ENCODE measurements at places on chromosomes 4 and X.
A peak's percentile ranks its signal among the peaks of the same experiment; 100 is the strongest.

DNA sequence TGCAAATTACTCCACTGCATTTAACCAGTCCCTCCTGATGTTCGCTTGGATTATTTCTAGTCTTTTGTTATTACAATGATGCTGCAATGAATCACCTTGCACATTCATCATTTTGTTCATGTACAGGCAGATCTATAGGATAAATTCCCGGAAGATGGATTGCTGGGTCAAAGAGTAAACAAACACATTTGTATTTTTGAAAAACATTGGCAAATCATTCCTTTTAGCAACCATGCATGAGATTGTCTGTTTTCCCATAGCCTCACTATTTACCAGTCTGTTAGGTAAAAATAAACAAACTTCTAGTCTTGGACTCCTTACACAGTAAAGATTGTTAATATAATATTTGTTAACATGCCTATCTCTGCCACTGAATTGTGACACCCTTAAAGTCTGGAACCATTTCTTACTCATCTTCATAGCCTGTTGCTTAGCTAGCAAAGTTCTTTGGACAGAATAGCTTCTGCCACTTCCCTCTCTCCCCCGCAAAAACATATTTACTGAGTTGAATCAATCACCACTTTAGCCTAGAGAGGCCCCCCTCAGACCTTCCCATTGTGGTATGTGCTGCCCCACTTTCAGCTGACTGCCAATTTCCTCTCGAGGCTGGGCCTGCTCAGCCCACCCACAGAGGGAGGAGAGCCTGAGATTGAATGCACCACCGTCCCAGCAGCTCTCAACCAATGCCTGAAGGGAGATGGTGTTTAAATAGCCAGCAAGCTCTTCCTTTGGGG lies 108.4 kb upstream of the ATXN3L start:
- DNase-seq = peak; percentile 22

DNA sequence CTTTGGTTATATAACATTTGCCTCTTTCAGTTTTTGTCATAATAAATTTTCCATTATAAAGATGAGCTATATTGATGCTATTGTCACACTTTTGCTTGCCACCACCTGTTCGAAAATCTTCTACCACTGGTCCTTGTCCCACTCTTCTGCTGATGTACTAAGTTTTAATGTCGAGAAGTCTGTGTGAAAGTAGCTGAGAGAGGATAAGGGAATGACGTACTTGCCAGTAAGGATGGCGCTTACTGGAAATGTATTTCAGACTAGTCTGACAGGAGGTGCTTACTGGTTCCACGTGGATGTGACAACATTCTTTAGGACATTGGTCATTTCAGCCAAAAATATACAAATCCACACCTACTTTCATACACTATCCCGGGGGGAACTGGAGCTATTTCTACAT lies 132.7 kb upstream of the NR3C2 start:
- DNase-seq = no peak

GRCh38 chrX:98338544-98338943 lies 1454.8 kb downstream of the RPA4 start:
- DNase-seq = no peak

DNA sequence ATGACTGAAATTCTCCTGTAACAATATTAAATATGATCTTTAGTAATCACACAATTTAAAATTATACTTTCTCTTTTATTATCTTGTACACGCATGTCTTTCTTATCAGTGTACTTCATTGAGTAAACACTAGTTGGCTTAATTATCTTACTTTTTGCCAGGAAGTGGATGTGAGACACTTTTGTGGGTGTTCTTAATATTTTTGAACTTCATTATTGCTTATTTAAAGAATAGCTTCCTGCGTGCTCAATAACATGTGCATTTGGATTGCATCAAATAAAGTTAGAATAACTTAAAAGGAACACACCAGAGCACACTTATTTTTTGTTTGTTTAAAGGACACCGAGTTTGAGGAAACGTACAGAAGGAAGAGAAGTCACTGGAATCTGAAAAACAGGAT lies 128.5 kb upstream of the VEGFC start:
- no peak for DNase-seq

- DNase-seq = no peak
Measured at GRCh38 chr4:11480683-11481082, 52.0 kb upstream of the HS3ST1 start.

- DNase-seq = no peak
Measured at GRCh38 chr4:70868778-70869177, 29.1 kb upstream of the GRSF1 start.

- no peak for DNase-seq
Measured at GRCh38 chr4:34861666-34862065, 1382.6 kb downstream of the ARAP2 start.

GRCh38 chr4:10197952-10198351 lies 81.4 kb upstream of the WDR1 start:
- DNase-seq = no peak

- no peak for DNase-seq
Measured at GRCh38 chr4:5757091-5757490, 46.1 kb downstream of the EVC start.

GRCh38 chr4:155248002-155248896 lies 39.8 kb downstream of the NPY2R start:
- DNase-seq = no peak

DNA sequence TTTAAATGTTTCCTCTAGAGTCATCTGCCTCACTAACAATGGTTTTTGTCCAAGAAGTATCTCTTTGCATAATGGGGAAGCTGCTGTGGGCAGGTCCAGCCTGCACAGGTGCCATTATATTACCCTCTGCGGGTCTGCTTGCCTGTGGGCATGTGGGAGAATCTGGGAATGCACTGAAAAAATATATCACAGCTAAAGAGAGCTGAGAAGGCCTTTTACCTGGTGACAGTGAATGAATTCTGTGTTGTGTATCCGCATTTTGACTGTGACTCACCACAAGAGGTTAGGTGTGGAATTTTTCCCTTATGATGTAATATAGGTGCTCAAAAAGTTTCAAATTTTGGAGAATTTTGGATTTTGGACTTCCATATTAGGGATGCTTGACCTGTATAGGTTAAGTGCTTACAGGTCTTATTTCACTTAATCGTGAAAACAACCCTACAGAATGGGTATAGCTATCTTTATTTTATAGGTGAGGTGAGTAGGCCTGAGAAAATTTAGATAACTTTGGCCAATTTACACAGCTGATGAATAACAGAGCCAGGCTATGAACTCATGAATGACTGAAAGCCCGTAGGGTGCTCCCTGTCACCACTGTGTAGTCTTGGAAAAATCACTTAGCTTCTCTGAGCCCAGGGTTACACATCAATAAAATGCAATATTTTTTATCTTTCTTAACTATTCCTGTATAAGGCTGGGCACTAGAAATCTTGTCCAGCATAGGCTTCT lies 198.0 kb upstream of the EPHA5 start:
- no peak for DNase-seq

DNA sequence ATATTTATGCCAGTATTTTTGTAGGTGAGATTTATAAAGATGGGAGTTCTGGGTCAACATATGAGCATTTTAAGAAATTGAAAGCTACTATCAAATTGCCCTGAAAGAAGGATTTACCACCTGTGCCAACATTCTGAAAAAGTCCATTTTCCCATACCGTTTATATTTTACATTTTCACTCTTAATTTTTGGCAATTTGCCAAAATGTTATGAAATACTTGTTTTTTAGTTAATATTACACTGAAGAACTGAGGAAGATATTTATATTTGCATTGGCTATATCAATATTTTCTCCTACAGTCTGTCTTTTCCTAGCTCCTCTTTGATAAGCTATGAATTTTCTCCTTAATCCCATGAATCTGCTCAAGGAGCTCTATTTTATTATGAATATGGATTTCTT lies 52.4 kb downstream of the DCHS2 start:
- no peak for DNase-seq

- no peak for DNase-seq
Measured at GRCh38 chr4:159481936-159482335, 379.1 kb downstream of the RAPGEF2 start.

DNA sequence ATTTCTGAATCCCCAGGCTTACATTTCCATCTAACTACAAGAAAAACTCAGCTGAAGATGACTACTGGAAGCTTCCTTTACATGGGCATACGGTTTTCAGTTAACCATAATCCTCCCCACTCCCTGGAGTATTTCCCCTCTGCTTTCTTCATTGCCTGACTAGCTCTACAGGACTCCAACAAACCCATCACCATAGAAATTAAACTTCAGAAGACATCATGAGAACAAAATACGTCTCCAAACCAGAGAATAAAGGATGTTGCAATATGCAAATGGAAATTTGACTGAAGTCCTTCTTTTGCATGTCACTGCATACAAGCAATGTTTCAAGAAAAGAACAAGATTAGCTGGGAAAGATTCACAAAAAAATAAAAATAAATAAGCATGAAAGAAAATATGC lies 170.2 kb upstream of the PCDH18 start:
- DNase-seq = no peak

- DNase-seq = no peak
Measured at GRCh38 chr4:140944572-140944971, 188.4 kb upstream of the TBC1D9 start.

- no peak for DNase-seq
Measured at GRCh38 chr4:71074452-71075299, 81.2 kb downstream of the DCK start.

DNA sequence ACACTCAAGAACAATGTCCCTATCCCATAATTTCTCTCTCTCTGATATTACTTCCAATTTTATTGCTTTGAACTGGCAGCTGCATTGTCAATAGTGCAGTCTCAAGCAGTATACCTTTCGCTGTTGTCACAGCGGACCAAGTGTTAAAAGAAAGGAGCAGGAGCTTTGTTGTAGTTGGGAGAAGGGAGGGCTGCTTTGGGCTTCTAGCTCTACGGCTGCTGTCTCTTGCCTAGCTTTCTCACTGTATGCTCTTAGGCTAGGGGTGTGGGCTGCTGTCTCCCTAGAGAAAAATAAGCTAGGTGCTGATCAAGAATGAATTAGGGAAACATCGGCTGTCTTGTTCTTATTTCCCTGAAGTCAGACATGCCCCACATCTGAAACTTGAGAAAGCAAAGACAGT lies 52.5 kb downstream of the TRPC5OS start:
- no peak for DNase-seq

DNA sequence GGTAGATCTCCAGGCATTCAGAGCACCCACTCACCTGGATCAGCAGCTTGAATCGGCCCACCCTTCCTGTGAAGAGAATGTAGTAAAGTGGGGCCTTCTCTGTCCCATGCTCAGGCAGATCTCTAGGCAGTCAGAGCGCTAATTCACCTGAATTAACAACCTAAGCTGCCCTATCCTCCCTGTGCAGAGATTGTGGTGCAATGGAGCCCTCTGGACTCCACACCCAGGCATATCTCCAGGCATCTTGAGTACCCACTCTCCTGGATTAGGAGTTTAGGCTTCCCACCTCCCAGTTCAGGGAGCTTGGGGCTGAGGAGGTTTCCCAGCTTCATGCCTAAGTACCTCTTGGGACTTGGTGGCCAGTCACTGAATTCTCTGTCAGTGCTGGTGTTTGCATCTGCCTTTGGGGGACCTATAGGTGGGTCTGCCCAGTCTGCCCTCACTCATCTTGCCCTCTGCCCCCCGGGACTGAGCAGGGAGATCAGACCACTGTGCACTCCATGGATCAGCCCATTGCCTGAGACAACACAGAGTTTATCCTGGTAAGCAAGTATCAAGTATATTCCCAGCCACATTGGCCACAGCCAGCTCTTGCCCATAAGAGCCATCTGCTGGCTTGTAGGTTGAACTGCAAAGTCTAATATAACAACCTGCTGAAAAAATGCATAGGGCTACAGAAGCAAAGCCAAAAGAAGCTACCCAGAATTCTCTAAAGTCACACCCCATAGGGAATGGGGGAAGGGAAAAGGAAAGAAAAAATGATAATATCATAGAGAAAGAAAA lies 372.9 kb downstream of the KLHL13 start:
- no peak for DNase-seq

DNA sequence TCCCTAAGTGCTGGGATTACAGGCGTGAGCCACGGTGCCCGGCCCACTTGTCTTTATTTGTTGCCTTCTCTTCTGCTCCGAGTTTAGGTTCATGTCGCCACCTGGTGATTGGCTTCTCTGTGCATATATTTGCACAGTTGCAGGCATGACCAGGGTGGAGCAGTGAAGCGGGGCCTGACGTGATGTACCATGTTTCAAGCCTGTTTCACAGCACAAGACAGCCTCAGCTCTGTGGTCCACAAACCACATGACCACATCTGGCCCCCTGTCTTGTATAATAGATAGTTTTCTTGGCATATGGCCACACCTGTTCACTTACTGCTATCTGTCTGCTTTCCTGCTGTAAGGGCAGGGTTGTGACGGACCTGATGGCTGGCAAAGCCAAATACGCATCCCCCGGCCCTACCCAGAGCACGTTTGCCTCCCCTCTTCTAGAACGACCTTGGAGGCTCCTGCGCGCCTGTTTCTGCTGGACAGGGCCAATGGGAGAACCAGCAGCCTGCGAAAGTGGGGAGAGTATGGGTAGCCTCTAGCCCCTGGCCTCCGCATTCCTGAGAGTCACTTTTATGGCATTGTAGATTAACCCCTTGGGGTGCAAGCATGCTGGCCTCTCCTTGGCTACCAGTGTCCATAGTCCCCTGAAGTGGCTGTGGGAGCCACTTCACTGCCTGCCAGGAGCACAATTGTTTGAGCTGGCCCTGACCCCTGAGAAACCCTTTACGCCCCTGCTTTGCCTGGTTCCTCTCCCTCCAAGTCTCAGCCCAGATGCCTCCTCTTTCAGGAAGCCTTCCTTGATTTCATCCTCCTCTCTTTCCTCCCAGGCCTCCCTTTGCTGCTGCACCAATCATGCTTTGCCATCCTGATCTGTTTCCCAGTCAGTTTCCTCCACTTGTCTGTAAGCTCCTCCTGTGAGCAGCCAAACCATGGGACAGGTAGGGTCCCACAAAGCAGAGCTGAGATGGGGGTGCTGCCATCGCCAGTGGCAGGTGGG lies 6.0 kb upstream of the SH3TC1 start:
- DNase-seq = no peak

DNA sequence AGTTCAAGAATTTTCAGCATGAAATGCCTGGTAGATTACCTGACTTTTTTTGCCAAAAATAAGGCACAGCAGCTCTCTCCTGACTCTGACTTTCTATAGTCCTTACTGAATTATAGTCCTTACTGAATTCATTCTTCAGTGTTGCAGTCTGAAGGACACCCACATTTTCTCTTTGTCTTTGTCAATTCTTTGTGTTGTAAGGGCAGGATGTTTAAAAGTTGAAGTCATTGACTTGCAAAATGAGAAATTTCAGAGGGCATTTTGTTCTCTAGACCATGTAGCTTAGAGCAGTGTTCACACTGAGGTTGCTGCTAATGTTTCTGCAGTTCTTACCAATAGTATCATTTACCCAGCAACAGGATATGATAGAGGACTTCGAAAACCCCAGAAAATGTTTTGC lies 168.0 kb downstream of the SOWAHB start:
- DNase-seq = no peak

All from activated naive CD8-positive, alpha-beta T cell treated with anti-CD3 and anti-CD28 coated beads, Interleukin-2, amount 10 ng/mL, durations not matched to agents 7 days and 5 days (primary cell).